A673 (cell line): ENCODE measurements at places on chromosomes 11 and 22. TPM values are rescaled to one million over a fixed set of nuclear protein-coding genes. Genes with fewer than 3 reads are reported as not detected.

GRCh38 chr11:117912497-117912896, 16.7 kb downstream of the TMPRSS13 start:
- no peak for DNase-seq
- no peak overlapping the region for H3K27ac ChIP-seq
- H3K27me3 ChIP-seq: no peaks in the 10 kb centered on the region
- H3K4me1 ChIP-seq: peaks cover 10% of the 10 kb centered on the region

DNA sequence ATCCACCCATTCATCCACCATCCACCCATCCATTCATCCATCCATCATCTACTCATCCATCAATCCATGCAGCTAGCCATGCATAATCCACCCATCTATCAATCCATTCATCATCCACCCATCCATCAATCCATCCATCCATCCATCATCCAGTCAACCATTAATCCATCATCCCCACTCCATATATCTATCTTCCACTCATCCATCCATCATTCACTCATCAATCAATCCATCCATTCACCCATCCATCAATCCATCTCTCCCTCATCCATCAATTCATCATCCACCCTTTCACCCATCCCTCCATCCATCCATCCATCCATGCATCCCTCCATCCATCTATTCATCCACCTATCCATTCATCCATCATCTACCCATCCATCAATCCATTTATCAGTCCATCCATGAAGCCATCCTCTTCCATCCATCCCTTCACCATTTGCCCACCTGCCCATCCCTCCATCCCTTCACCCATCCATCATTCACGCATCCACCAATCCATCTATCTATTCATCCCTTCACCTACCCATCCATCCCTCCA, 689.4 kb downstream of the BRD1 start:
- H3K27me3 ChIP-seq: no peaks in the 10 kb centered on the region
- DNase-seq: no peak
- H3K27ac ChIP-seq: no peak overlapping the region
- H3K4me3 ChIP-seq: no peak overlapping the region

GRCh38 chr11:86802146-86802545, 1.8 kb downstream of the PRSS23 start:
- no peaks in the 10 kb centered on the region for H3K36me3 ChIP-seq
- no peak for DNase-seq
- H3K4me1 ChIP-seq: peaks cover 26% of the 10 kb centered on the region
- H3K27me3 ChIP-seq: no peaks in the 10 kb centered on the region

DNA sequence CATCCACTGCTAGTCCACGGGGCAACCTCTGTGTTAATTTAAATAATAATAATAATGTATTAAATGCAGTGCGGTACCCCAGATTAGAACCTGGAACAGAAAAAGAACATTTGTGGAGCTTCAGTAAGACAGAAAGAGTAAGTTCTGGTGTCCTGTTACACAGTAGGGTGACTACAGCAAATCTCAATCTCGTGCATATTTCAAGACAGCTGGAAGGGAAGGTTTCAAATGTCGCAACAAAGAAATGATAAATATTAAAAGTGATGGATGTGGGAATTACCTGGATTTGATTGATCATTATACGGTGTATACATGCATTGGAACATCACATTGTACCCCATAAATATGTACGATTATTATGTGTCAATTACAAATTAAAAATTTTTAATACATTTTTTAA, 1.7 kb upstream of the RAC2 start:
- DNase-seq: no peak
- no peak overlapping the region for H3K4me3 ChIP-seq
- no peak overlapping the region for H3K27ac ChIP-seq
- H3K36me3 ChIP-seq: no peaks in the 10 kb centered on the region

DNA sequence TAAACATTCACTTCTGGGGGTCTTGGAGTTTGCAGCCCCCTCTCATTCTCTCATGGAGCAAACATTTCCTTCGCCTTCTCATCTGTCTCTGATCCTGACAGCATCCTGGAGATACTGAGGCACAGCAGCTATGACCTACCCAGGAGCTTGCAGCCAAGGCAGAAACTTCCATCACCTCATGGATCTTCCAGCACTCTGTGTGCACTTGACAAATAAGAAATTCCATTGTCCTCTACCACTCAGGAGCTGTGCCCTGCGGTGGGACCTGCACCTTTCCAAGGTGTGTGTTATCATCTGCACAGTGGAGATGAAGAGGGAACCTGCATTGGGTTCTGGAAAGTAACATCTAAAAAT, 49.1 kb downstream of the GGTLC2 start:
- H3K4me1 ChIP-seq: no peaks in the 10 kb centered on the region
- H3K36me3 ChIP-seq: no peaks in the 10 kb centered on the region
- DNase-seq: no peak
- H3K4me3 ChIP-seq: no peak overlapping the region
- no peaks in the 10 kb centered on the region for H3K27me3 ChIP-seq
- no peak overlapping the region for H3K27ac ChIP-seq

NPTXR gene
- total RNA-seq: 116 and 129 TPM in 2 replicates
